ENCODE measurements at places on chromosomes 5 and 9.

DNA sequence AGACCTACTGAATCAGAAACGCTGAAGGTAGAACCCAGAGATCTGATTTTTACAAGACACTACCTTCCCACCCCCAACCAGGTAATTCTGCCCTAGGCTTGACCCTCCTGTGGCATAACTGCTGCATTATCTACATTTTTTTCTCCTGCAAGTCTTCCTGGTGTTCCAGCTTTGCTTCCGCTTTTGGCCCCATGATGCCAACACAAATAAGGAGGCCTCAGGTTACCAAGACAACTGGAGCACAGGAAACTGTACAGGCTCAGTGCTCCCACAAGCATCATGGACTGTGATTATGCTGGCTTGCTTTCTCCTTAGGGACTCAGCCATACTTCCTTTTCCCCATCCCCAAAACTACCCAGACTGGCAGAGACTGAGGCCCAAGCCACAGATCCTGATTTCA is 6.6 kb upstream of the MSMP start:
- DNase-seq = no peak

DNA sequence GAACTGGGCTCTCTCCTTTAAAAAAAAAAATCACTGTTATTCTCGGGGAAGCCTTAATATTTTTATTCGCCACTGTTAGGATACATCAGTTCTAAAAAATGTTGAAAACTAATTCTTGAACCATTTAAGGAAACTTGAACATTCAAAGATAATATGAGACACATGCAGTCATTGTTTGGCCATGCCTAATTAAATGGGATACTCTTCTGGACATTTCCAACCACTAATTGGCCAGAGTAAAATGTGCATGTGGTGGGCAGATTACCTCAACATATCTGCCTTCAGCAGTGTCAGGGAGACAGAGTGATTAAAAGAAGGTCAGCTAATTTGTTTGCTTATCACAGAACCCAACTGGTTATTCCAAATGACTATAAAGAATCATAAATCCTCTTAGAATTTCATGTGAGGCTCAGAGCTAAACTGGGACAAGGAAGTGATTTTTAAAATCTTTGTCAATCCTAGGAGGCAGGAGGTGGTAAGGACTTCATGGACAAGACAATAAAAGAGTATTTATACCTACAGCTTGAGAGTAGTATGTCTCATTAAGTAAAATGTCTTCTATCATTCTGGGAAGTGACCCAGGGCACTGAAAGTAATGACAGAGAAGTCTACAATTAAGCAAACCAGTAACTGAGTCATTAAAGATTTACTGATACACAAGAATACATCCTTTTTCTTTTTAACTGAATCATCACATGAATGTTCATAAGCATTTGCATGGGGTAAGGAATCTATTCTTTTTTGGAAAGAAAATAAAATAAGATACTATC is 242.9 kb upstream of the TRPM3 start:
- DNase-seq = no peak

- DNase-seq = peak; percentile 24
Measured at GRCh38 chr9:21527579-21527978, 45.5 kb upstream of the IFNE start.

GRCh38 chr5:15948190-15948589 is 231.4 kb downstream of the MARCHF11 start:
- no peak for DNase-seq

GRCh38 chr5:145362266-145362665 is 472.9 kb downstream of the PRELID2 start:
- DNase-seq = no peak

DNA sequence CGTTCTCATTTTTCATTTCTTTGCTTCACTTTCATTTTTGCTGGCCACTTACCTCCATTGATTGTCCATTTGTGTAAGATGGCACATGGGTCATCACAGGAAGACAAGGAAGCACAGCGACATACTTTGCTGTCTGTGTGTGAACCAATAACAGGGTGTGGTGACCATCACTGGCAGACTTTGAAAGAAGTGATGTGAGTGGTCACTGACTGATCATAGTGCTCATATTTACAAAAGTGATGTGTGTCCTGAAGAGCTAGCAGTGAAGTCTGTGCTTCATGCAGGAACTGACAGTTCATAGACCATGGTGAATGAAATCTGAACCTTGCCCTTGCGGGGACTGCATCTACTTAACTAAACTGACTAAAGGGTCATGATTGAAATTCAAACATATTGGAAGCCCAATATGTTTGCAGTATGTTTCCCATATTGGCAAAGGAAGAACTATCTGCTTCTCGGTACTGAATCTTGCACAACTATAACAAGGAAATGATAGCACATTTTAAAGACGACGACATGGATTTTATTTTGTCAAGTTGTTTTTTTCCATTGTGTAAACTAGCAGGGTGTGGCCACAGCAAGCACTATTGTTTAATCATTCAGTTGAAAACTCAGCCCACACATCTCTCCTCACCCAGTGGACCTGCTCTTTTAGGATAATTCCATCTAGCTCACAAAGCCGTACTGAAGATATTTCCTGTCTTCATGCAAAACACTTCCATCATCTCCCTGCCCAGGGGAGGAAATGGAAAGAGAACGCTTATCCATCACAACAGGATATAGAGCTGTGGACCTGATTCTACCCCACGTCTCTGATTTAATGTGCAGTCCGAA is 232.0 kb upstream of the ANKRD55 start:
- no peak for DNase-seq

GRCh38 chr5:54176066-54176830 is 134.1 kb downstream of the ARL15 start:
- DNase-seq = no peak

GRCh38 chr5:76737846-76738245 is 21.9 kb downstream of the F2R start:
- DNase-seq = no peak

DNA sequence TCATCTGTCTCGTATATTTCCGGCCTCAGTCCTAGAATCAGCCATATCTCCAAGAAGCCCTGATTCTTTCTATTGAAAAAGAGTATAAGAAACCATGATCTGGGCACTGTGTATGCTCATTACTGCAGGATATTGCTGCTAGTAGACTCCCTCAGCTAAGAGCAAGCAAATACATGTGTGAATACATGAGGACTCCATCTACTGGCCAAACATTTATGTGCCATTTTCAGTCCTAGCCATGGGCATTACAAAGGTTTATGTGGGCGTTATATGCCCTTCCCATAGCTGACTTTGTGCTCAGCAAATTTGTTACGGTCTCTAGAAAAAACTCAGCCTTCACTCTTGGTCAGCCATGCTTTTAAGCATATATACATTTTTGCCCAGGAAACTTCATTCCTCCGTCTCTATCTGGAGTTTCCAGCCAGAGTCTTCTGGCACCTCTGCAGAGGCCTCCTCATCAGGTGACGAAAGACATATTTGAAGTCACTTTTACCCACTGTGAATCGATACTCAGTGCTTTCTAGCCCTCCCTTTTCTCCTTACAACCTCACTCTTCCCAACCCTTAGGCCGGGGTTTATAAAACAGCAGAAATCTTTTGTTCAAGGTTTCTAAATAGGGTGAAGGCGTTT is 1495.6 kb upstream of the CDH6 start:
- DNase-seq = no peak

DNA sequence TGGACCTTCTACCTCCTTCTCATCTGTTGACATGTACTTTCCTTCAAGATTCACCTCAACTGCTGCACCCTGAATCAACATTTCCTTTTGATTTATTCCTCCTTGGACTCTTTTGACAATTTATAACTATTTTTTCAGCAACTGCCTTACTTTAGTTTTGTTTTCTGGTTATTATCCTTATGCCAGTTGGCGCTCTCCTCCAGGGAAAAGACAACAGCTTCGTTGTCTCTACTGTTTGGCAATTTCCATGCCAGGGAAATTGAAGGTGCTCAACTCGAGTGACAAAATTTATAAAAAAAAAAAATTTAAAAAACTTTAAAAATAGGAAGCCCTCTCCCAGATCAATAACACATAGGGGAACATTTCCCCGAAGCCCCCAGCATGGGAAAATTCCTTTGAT is 549.2 kb upstream of the DMAC1 start:
- no peak for DNase-seq

- no peak for DNase-seq
Measured at GRCh38 chr9:128372784-128373183, 1.6 kb downstream of the URM1 start.

DNA sequence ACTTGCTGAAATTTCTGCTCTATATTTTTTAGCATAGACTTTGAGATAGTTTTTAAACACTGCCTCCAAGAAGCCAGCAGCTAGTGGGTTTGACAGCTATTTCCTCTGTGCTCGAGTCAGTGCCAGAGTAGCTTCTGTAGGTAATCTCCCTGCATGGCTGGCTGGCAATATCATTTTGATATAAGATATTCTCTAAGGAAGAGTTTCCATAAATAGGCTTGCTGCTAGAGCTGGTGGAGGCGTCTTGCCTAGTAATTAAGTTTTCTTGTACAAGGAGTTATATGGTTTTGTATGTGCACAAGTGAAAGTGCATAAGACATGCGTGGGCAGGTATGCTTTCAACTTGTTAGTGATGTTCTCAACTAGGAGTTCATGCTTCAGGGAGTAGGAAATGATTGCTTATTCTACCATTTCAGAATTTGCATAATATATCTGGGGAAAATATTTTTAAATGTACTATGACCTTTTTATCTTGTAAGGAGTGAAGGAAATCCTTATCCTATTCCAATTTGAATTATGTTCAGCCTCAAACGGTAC is 74.1 kb upstream of the CCL21 start:
- no peak for DNase-seq

GRCh38 chr5:9409413-9409960 is 136.4 kb downstream of the SEMA5A start:
- no peak for DNase-seq

DNA sequence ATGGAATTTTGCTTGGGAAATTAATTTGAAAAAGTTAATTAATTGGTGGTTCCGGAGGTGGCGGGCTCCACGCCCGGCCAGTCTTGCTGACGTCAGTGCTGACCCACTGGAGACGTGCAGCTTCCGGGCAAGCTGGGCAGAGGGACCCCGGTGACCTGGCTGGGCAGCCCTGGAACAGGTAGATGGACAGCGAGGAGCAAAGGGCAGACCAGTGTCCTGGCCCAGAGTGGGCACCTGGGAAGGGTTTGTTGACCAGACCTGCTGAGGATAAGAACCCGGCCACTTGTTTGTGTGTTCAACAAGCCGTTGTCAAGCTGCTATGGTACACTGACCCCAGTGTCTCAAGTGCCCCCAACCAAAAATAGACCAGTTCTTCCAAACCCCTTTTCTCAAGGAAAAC is 17.5 kb downstream of the CXXC5 start:
- no peak for DNase-seq

GRCh38 chr5:139342423-139342723 is 719 bp downstream of the PAIP2 start:
- no peak for DNase-seq

GRCh38 chr5:156479849-156480248 is 152.9 kb downstream of the SGCD start:
- no peak for DNase-seq

GRCh38 chr5:150116667-150117400 is 30.5 kb upstream of the CSF1R start:
- DNase-seq = no peak

GRCh38 chr5:166957782-166958181 is 1333.7 kb upstream of the WWC1 start:
- DNase-seq = no peak

DNA sequence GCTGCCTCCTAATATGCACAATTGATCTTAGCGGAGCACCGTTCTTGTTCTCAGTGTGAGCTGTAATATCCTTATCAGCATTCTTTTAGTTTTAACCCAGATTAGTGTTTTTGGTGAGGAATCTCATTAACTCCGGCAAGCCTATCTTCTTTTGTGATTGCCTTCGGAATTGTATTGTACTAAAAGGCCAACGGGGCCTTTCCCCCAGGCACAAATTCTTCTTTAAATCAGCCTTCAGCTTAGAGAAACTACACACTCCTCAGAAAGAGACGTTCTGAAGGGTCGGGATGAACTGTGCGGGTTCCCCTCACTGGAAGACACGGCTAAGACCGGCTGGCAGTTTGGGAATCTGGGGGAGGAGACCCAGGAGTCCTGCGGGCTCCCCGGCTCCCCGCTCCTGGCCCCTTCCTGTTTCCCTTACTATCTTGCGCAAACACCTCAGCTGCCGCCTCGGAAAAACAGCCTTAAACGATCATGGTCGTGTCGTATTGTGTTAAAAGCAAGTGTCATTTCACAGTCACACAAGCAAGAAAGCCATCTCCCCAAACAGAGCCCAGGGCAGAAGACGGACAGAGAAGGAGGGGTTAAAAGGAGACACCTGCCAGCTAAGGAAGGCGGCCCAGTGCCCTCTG is 353.1 kb upstream of the IRX2 start:
- DNase-seq = no peak

DNA sequence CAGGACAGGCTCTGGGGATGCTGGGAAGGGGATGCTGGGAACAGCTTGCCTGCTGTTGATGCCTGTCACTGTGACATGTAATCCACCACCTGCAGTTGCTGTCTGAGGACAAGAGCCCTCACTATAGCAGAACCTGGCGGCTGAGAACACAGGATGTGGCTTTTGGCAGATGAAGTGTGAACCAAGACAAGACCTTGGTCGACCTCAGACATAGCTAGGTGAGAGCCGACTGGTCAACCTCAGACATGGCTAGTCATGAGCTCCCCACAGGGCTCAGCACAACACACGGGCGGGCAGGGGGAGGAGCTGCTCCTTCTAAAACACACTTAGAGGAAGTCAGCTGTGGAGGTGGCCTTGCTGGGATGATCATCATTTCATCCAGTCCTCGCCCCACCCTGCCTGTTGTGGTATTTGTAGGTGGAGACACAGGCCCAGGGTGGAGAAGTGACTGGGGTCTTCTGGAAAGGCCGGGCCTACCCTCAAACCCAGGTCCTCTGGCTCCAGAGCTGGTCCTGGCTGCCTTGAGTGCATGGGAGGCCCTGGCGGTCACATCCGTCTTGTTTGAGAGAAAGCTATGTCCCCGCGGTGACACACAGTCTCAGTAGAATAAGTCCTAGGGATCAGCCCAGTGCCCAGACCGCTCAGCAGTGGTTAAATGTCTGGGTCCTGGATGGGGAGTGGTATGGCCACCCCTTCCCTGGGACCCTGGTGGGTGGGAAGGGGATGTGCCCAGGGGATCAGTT is 6.1 kb downstream of the SUSD3 start:
- peak; percentile 89 for DNase-seq

GRCh38 chr5:69368458-69369339 is 621 bp downstream of the AK6 start:
- no peak for DNase-seq

GRCh38 chr9:81671880-81672280 is 17.5 kb downstream of the TLE1 start:
- DNase-seq = no peak

GRCh38 chr9:26181836-26182235 is 503.6 kb upstream of the TUSC1 start:
- DNase-seq = no peak
